ENCODE measurements at places on chromosomes 5 and 9.

GRCh38 chr5:93870649-93871048, 129.2 kb upstream of the POU5F2 start:
- DNase-seq, result no peak

DNA sequence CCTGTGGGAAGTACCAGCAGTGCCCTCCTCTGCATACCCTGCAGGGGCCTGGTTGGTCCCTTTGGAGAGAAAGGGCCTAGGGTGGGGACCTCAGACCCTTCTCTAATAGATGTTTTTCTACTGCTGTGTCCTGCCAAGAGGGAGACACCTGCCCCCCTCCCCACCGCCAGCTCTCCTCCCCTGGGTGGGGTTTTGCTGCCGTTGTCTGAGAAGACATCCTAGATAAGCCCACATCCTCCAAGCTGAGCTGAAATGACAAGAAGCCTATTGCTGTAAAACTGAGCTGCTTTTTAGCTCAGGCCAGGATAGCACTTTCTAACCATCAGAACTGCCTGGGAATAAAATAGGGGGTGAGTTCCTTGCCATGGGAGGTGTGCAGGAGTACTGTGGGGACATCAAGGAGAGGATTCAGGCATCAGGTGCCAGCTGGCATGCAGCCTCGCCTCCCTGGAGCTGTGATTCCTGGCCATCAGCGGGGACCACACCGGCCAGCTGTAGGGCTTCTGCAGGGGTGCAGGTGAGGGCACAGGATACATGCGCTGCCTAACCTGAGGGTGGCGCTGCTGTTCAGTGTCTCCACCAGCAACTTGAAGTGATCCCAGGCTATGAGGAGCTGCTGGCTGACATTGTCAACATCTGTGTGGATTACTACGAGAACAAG, 37.9 kb downstream of the CYFIP2 start:
- DNase-seq, result no peak

DNA sequence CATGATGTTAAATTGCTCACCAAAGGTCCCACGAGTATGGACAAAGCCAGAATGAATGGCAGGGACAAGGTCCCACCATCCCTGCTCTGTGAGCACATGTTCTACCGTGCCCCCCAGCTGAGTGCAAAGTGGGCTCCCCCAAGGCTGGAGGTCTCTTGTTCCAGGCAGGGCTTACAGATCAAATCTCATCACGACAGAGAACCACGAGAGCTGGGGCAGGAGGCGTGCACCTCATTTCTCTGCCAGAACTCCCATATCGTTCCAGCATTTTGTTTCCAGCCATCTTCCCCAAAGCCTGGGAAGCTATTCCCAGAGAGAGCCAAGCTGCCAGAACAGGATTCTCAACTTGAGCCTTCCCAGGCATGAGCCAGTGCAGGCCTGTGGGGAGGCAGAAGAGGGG, 108.5 kb downstream of the ZNF354C start:
- no peak for DNase-seq

- no peak for DNase-seq
Measured at GRCh38 chr5:132787076-132787475, 10.0 kb upstream of the SEPTIN8 start.

- no peak for DNase-seq
Measured at GRCh38 chr5:25568294-25568693, 923.5 kb upstream of the CDH10 start.

DNA sequence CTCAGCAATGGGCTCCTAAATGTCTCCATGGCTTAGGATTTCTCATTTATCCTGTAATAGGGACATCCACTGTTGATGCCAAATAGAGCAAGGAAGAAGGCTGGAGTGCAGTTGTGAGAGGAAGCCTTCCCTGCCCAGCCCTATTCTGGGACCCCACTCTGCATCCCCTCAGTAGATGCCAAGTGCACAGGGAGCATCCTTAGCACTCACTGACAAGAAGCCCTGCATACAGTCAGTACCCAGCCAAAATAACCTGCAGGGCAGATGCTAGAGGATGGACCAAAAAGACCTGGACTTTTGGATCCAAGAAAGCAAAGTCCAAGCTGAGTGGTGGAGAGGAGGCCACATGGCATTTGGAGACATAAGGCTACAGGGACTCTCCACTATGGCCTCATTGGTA, 113.5 kb upstream of the SPOCK1 start:
- DNase-seq, result no peak

DNA sequence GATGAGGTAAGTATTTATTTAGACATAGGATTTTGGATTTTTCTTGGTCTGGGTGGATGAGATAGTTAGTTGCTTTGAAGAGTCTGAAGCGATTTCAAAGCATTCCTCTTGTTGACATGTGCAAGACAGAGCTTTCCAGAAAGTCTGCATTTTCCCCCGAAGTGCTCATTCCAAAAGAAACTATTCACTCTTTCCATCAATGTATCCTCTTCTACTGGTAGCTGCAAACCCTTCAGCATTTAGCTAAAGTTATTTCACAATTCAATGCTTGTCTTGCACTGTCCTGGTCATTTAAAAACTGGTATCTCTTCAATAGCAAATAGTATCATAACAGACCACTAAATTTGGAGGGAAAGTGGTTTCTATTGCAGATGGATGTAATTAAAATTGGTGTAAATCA, 13.0 kb downstream of the NREP start:
- DNase-seq, result no peak

DNA sequence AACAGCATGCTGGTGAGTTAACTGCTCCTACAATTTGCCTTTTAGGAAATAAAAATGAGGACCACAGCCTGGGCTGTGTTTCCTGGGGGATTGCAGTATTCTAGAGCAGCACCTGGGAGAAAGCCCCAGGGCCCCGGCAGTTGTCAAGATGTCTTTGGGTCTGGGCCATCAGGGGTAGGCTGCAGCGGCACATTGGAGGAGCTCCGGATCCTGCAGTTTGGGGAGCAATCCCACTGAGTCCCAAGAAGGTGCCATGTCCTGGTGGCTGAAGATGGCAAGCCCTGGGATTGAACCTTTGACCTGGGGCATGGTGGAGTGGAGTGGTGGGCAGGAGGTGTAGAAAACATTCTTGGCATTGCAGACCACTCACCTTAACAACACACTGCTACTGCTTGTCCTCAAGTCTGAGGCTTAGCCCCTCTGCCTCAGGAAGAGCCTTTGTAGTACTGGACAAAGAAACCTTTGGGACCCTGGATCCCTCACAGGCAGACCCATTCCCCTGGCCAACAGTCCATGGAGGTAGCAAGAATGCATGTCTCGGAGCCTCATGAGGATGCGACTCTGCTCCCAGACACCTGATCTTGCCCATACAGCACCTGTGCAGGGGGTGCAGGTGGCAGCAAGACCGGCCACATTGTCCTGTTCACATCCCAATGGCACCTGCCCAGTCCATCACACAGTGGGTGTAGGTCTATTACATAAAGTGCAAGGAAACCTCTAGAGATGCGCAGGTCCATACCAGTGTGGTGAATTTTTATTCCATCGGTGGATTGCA, 159.1 kb upstream of the IRX2 start:
- no peak for DNase-seq

GRCh38 chr9:27665136-27665535, 91.9 kb upstream of the C9orf72 start:
- DNase-seq, result no peak

- no peak for DNase-seq
Measured at GRCh38 chr5:112608975-112609374, 128.7 kb upstream of the APC start.

DNA sequence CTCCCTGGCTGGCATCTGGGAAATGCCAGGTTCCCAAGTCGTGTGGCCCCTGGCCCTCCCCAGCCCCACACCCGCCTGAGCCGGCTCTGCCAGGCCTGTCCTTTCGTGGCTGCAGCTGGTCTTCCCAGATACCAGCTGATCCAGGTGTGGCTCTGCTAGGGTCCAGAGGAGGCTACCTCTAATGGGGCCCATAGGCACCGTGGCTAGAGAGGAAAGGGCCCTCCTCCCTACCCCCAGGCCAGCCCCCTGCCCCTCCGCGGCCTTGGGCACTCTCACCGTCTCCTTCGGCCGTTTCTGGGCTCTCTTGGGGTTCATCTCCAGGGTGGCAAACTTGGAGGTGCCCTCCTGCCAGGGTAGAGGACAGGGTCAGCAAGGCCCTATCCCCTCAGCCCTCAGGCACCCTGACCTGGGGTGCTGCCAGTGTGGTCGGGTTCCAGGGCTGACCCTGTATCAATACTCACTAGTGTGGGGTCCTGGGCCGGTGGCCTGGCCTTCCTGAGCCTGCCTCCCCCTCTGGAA, 17.0 kb downstream of the RALGDS start:
- DNase-seq, result no peak

All from right renal pelvis (tissue), 4 donors.